ENCODE measurements at places on chromosomes 12 and 14. TPM values are rescaled to one million over a fixed set of nuclear protein-coding genes. Genes with fewer than 3 reads are reported as not detected.

Gene RND1
- total RNA-seq = 1.1 TPM

Gene NUP37
- 58.3 TPM for total RNA-seq

DNA sequence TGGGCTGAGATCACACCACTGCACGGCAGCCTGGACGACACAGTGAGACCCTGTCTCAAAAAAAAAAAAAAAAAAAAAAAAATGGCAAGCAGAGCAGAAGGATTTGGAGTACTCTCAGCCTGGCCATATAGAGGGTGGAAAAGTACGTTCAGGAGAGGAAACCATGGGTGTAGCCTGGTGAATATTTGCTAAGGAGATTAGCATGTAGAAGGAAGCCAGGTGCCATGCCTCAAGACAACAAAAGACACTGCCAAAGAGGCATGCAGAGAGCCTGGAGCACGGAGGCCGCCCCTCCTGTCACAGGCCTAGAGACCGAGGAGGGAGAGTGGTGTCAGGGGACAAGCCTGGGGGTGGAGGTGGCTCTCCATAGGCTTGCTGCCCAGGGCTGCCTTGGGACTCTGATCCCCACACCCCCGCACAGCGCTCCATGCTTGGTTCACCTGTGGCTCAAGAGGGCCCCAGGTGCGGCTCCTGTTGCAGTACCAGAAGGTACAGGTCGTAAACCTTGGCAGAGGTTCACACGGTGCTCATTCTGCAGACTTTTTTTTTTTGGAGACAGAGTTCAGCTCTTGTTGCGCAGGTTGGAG lies 27.9 kb upstream of the DEGS2 start:
- no peak for DNase-seq
- no peaks in the 10 kb centered on the region for H3K36me3 ChIP-seq
- peak overlapping the region; percentile 64 for H3K27ac ChIP-seq
- H3K27me3 ChIP-seq = no peaks in the 10 kb centered on the region
- H3K4me1 ChIP-seq = peaks cover 7% of the 10 kb centered on the region
- no peak overlapping the region for H3K4me3 ChIP-seq

DNA sequence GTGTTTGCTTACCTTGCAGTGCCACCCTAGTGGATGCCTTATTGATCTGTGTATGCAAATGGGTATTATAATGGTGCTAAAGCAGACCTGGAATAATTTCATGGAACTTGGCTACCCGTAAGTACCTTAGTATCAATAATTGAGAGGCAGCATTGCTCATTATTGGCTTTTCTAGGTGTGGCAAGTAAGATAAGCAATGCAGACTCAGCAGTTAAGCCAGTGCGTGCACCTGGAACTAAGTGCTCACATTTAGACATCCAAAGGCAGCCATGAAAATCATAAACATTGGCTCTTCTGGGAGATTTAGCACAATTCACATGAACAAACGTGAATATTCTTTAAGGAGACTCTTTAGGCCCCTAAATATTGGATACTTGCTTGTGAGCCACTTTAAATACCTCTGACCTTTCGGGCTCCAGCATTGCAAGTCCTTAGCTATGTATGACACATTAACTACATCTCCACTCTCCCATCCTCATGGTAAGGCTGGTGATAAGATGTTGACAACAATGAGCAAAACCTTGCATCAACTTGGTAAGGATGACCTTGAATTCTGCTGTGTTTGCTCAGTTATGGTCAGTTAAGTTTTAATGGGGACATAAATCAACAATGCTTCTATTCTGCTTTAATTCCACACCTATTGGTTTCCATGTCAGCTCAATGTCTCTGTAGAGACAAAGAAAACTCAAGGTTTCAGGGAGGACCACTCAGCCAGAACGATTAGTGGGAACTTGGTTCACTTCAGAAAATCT lies 112.0 kb downstream of the SLC5A8 start:
- no peak overlapping the region for H3K27ac ChIP-seq
- H3K4me1 ChIP-seq = no peaks in the 10 kb centered on the region
- no peaks in the 10 kb centered on the region for H3K36me3 ChIP-seq
- no peaks in the 10 kb centered on the region for H3K27me3 ChIP-seq

Gene ACTN1
- 31.9 TPM for total RNA-seq

Gene VRTN
- total RNA-seq = not detected

DNA sequence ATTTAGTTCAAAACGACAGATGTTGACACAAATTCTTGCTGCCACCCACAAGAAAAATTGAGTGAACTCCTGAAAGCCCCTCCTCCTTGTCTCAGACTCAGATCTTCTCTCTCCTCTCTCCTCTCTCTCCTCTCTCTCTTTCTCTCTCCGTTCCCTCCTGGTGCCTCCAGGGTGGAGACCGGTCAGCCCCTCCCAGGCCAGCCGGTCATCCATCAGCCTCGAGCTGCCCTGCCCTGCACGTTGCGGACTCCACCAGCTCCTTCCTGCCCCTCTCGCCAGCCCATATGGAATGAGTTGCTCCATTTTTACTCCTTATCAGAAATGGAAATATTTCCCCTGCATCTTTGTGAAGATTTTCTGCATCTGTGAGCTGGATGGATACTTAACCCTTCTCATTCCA lies 103.8 kb downstream of the TBX5 start:
- H3K27me3 ChIP-seq = no peaks in the 10 kb centered on the region
- no peak for DNase-seq
- no peak overlapping the region for H3K27ac ChIP-seq
- no peak overlapping the region for H3K4me3 ChIP-seq

DNA sequence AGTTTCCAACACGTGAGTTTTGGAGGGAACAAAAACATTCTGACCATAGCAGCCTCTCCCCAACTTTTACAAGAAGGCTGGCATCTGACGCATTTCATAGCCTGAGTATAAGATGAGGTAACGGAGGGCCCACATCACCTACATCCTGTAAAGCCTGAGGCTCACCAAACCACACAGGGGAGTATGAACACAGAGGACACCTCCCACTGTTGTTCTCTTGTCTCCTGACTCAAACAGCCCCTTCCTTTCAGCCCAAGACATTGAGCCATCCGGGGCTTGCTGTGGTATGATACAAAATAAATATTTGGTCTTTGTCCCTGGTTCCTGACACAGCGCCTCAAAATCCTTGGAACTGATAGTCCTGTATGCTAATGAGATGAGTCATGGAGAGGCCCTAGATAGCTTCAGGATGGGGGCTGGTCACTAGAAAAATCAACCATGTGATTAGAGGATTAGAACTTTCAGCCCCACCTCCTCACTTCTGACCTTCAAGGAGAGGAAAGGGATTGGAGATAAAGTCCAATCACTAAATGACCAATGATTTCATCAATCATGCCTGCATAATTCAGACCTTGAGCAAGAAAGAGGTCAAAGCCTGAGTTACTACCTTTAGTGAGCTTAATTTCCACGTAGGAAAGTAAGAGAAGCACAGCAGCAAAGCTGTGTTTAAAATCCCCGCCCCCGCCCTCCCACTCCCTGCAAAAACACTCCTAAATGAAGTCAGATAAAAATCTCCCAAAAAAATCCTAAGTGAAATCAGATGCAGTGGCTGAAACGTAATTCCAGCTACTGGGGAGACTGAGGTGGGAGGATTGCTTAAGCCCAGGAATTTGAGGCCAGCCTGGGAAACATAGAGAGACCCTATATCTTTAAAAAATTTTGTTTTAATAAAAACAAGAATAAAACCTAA lies 236.4 kb downstream of the PCNX1 start:
- DNase-seq = peak; percentile 70
- peaks cover 38% of the 10 kb centered on the region for H3K4me1 ChIP-seq
- H3K4me3 ChIP-seq = peak overlapping the region; percentile 8
- H3K36me3 ChIP-seq = no peaks in the 10 kb centered on the region
- no peaks in the 10 kb centered on the region for H3K27me3 ChIP-seq
- H3K27ac ChIP-seq = peak overlapping the region; percentile 92

DNA sequence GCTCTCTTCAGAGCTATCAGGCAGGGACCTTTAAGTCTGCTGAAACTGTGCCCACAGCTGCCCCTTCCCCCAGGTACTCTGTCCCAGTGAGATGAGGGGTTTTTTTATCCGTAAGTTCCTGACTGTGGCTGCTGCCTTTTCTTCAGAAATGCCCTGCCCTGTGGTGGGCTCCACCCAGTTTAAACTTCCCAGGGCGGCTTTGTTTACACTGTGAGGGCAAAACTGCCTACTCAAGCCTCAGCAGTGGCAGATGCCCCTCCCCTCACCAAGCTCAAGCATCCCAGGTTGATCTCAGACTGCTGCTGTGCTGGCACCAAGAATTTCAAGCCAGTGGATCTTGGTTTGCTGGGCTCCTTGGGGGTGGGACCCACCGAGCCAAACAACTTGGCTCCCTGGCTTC lies 46.9 kb upstream of the SLC16A7 start:
- H3K27me3 ChIP-seq = no peaks in the 10 kb centered on the region
- H3K27ac ChIP-seq = peak overlapping the region; percentile 57
- H3K4me1 ChIP-seq = peaks cover 22% of the 10 kb centered on the region

Gene CYP27B1
- 1.9 TPM for total RNA-seq

- no peaks in the 10 kb centered on the region for H3K27me3 ChIP-seq
- no peak for DNase-seq
- peaks cover 3% of the 10 kb centered on the region for H3K36me3 ChIP-seq
- H3K4me3 ChIP-seq = no peak overlapping the region
- H3K4me1 ChIP-seq = no peaks in the 10 kb centered on the region
Observed at GRCh38 chr12:106999446-106999845, 12.5 kb upstream of the MTERF2 start.

DNA sequence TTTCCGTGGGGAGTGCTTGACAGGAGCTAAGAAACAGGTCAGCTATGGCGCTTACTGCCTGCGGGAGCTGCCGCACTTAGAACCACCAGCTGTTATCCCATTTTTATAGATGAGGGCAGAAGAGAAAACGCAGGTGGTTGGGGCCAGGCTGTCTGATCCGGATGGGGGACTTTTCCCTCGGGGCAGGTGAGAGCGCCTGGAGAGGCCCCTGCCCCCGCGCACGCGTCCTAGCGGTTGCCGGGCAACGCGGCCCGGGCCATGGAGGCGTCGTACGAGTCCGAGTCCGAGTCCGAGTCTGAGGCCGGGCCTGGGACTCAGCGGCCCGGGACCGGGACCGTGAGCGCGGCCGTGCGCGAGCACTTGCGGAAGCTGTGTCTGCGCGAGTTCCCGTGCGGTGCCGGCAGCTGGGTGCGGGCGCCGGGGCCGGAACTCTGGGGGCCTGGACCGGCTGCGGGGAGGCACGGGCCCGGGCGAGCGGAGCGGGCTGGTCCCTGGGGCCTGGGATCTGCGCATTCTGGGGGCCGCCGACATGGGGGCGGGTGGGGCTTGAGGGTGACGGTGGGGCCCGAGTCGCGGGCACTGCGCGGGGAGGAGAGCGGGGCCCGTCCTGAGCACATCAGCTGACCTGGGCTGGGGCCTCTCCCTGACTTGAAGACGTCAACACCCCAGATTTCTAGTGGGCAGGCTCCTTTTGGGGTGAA lies at the start of gene LRRC43:
Gene LRRC43 (plus strand): TSS at position 237 of the 701 bp plus-strand sequence. CDS start 22 bp downstream, at position 259.
- peaks cover 14% of the 10 kb centered on the region for H3K4me1 ChIP-seq
- DNase-seq = peak; percentile 39
- H3K36me3 ChIP-seq = no peaks in the 10 kb centered on the region
- H3K4me3 ChIP-seq = peak within 1 kb of the TSS; percentile 70
- peaks cover 11% of the 10 kb centered on the region for H3K27me3 ChIP-seq
- H3K27ac ChIP-seq = peak within 1 kb of the TSS; percentile 31

DNA sequence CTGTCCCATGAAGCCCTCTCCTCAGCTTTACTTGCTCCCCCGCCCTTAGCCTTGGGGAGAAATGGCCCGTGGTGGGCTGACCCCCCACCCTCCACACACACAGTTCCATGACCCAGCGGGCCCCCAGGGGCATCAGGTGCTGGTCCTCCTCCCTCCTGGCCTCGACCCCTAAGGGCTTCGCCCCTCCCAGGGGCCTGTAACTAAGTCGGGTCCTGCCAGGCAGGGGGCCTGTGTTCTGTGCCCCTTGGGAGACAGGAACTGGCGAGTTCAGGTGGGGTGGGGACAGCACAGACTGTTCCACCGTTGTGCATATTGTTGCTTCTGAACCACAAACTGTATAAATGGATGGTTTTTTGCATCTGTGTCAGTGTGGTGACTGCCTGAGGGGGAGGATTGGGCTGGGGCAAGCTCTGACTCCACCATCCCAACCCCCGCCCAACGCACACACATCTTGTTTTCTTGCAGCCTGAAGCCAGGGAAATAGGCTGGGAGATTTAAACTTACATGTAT lies 8.8 kb downstream of the TAMALIN start:
- H3K36me3 ChIP-seq = no peaks in the 10 kb centered on the region
- peaks cover 7% of the 10 kb centered on the region for H3K4me1 ChIP-seq
- H3K4me3 ChIP-seq = no peak overlapping the region
- H3K27ac ChIP-seq = no peak overlapping the region
- DNase-seq = no peak

DNA sequence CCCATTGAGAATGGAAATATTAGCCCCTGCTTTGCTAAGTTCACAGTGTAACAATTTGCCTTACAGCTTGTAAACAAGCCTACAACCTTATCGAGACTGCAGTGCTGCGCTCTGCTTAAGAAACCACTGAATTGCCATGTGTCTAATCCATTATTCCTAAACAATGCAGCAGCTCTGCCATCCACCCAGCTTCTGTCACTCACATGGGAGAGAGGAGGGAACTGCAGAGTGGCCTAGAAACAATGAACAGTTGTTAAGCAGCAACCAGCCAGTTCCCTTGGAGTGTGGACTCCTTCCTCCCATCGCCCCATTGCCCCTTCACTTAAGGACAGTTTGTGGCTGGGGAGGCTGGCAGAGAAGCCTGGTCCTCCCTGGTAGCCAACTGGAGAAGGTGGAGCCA lies 42.9 kb downstream of the TESPA1 start:
- H3K27me3 ChIP-seq = no peaks in the 10 kb centered on the region
- no peak for DNase-seq
- no peak overlapping the region for H3K27ac ChIP-seq
- no peak overlapping the region for H3K4me3 ChIP-seq
- H3K36me3 ChIP-seq = peaks cover 45% of the 10 kb centered on the region

- no peak for DNase-seq
- H3K36me3 ChIP-seq = no peaks in the 10 kb centered on the region
- no peaks in the 10 kb centered on the region for H3K4me1 ChIP-seq
Observed at GRCh38 chr12:105864901-105865300, 273.9 kb downstream of the NUAK1 start.

DNA sequence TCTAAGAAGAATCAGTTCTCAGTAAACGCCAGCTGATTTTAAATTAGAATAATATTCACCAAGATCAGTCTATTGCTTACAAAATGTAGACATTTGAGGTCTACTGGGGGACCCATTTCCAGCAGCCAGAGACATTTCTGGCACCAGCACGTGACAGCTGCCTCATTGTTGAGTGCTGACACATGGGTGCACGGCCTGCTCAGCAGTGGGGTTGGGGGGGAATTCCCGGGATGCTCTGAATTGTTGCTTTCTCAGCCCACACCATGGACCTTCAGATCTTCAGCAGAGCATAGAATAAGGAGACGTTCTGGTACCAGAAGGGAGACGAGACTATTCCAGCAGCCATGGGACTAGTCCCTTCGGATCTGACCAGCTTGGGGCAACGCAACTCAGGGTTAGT lies 18.3 kb downstream of the PLEKHG7 start:
- no peaks in the 10 kb centered on the region for H3K36me3 ChIP-seq
- DNase-seq = no peak
- no peak overlapping the region for H3K4me3 ChIP-seq

Gene KRT73
- total RNA-seq = 8.2 TPM

Measured in activated CD4-positive, alpha-beta T cell treated with anti-CD3 and anti-CD28 coated beads, Interleukin-2, amount 10 ng/mL, durations not matched to agents 7 days and 5 days (primary cell).